ENCODE measurements at places on chromosomes 6 and 20. TPM values are rescaled to one million over a fixed set of nuclear protein-coding genes. Genes with fewer than 3 reads are reported as not detected.
A peak's percentile ranks its signal among the peaks of the same experiment; 100 is the strongest.

ZSCAN16 gene
- 1.6 TPM for total RNA-seq

NOP56 gene
- 581 TPM for total RNA-seq

TCP11 gene
- not detected for total RNA-seq

GRCh38 chr20:31712564-31713311, 9.9 kb downstream of the BCL2L1 start:
- peak; percentile 95 for DNase-seq

DNA sequence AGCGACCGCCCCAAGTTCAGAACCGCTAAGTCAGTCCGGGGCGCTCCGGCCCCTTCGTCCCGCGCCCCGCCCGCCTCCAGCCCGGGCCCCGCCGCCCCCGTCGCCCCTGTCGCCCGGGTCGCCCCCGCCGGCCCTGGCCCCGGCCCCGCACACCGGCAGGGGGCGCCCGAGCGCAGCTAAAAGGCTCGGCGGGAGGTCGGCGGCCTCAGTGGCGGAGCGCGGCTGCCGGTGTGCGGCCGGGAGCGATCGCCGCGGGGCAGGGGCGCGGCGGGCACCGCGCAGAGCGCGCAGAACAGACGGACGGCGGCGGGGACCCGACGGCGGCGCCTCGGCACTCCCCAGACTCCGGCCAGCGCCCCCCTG, at the start of gene FNDC1:
Gene FNDC1, plus strand, starts transcription at position 208 of the 363 bp plus-strand sequence. CDS start 197 bp downstream, outside the sequence.
- DNase-seq = no peak

DNA sequence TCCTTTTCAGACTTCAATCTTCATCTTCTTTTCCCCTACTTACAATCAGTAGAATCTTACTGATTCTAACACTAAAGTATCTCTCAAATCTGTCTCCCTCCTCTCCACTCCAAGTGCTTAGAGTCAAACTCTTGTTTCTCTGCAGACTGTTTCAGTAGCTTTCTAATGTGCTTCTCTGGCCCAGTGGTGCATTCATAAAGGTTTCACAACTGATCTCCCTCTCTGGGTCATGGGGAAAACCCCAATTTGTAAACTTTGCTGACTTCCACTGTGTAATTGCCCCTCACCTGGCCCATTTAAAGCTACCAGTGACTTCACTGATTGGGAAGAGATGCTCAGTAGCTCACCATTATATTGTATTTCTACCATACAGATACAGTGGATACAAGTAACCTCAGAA, 183.6 kb downstream of the FAXC start:
- no peak for DNase-seq

- DNase-seq = peak; percentile 93
Observed at GRCh38 chr6:51025082-51025777, 206.6 kb downstream of the TFAP2B start.

DNA sequence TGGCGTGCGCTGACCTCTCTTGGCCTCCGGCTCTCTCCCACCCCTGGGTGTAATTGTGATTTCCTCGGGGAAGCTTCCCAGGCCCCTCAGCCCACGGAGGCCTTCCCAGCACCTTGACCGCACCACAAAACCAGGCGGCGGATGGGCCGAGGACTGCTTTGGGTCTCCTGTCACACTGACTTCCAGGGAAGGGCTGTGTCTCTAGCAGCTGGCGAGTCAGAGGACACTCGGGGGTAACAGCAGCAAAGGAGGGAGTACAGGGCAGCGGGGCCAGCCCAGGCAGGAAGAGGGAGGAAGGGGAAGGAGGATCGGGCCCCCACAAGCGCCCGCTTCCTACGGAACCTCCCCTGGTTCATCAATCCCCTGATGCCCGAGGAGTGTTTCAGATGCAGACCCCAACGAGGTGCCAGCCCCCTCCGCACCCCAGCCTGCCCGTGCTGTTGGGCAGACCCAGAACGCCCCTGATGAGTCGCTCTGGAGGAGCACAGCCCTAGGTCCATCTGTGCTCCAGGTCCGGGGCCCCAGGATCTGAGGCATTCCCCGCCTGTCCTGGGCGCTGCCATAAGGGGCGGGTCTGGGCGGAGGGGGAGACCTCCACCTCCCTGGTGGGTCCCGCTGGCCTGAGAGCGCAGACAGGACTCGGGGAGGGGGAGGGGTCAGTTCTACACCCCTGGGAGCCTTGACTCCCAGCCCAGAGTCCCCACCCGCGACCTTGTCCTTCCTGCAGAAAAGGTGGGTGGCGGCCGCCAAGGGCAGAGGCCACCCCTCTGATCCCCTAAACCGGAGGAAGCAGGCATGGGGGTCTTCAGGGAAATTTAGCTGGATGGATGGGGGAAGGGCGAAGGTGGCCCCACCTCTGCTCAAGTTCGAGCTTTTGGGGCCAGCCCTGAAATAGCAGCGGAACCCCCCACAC, 956 bp downstream of the CHRNA4 start:
- no peak for DNase-seq

DNA sequence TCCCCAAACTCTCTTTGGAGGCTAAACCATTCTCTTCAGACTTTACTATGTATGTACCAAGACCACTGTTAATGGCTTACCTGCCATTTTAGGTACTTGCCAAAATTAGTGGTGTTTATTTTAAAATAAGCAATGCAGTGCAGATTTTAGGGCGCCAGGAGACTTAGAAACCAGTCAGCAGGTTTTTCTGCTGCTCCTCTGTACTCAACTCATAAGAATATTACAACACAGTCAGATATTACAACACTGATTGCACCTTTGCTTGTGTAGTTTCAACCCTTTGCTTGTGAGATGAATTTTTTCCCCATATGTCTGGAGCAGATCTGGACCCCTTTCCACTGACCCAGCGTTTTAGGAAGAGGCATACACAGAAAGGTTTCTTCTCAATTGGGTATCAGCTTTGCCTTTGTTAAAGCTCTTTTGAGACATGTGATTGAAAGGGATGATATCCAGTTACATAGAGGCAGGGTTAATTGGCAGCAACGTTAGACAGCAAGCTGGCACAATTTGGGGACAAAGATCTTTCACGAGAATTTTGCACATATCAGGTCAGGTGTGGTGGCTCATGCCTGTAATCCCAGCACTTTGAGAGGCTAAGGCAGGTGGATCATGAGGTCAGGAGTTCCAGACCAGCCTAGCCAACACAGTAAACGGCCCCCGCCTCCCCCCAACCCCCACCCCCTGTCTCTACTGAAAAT, 6.2 kb downstream of the TTPAL start:
- no peak for DNase-seq

GRCh38 chr6:28597217-28597835, 71.6 kb downstream of the GPX5 start:
- peak; percentile 81 for DNase-seq

All from HT1080 (cell line).